ENCODE measurements at places on chromosomes 16 and 17.

GRCh38 chr16:649631-650030 is 466 bp downstream of the WDR90 start:
- no peak for DNase-seq

- DNase-seq = peak; percentile 72
These were observed 87.8 kb downstream of the GNAO1 start for GRCh38 chr16:56279132-56279531.

DNA sequence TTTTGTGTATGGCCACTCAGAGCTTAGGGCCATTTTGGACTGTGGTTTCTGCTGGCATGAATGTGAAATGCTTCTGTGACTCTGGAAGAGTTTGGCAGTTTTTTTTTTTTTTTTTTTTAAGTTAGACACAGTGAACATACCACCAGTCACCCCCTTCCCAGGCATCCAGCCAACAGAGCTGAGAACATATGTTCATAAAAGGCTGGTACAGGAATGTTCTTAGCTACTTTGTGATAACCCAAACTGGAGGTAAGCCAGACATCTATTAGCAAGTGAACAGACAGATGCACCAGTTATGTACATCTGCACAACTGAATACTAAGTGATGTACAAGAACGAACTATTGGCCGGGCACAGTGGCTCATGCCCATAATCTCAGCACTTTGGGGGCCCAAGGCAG is 92.7 kb downstream of the ABCC1 start:
- no peak for DNase-seq

DNA sequence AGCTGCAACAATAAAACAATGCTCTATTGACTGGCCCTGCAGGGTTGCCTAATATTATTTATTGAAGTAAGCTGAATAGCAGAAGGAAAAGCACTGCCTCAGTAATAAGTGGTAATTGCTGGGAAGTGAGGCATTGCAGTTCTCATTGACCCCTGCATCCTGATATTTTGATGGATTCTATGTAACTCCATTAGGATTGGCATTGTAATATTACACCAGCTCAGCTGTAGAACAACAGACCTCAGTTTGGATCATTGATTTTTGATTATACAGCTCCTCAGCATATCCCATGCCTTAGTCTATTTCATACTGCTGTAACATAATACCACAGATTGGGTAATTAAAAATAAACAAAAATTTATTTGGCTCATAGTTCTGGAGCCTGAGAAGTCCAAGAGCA is 650.6 kb upstream of the SALL1 start:
- DNase-seq = no peak

Measured in CD4-positive, alpha-beta T cell treated with Interleukin-4 for 4 hours (primary cell).